ENCODE measurements at places on chromosomes 1 and 21. TPM values are rescaled to one million over a fixed set of nuclear protein-coding genes. Genes with fewer than 3 reads are reported as not detected.

PPM1J gene
- 0.59 TPM for total RNA-seq

CDK11A gene
- 23.8 TPM for total RNA-seq

IL19 gene
- total RNA-seq: not detected

LRRC7 gene
- total RNA-seq: 0.58 TPM

RBP7 gene
- total RNA-seq: not detected

EPHA10 gene
- not detected for total RNA-seq

TRAF3IP3 gene
- total RNA-seq: not detected

DNA sequence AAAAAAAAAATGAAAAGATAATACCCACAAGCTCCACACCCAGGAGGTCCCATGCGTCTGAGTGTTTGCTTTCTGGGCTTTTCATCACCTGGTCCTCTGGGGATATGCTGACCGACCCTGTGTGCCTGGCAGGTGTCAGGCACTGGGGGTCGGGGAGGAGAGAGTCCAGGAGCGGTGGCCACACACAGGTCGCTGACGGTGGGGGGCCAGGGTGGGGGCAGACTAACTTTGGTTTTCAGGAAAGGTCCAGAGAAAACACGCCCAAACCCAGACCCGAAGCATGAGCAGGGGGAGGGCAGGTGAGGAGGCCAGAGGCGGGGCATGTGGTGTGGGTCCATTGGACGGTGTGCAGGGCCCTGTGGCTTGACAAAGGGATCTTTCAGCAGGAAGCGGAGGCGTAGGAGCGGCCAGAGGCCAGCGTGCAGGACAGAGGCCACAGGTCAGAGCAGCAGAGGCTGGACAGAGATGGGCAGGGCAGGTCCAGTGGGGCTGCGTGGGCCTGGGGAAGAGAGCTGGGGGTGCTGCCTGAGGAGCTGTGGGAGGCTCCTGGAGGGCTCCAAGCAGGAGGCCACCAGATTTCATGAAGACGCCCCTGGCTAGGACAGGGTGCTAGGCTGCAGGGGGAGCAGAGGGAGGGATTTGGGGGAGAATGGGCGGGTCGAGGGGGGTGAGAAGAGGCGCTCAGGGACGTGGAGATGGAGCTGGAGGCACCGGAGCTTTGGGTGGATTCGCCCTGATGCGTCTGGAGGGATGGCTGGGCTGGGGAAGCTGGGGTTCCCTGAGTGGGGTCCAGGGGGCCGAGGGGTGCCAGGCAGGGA, 15.8 kb downstream of the RNF223 start:
- peak overlapping the region; percentile 70 for H3K4me3 ChIP-seq
- no peak for DNase-seq
- H3K4me1 ChIP-seq: peaks cover 17% of the 10 kb centered on the region
- no peak overlapping the region for H3K27ac ChIP-seq
- H3K27me3 ChIP-seq: peaks cover 2% of the 10 kb centered on the region

- H3K27ac ChIP-seq: no peak overlapping the region
- peaks cover 15% of the 10 kb centered on the region for H3K27me3 ChIP-seq
- DNase-seq: no peak
- H3K4me3 ChIP-seq: no peak overlapping the region
- H3K4me1 ChIP-seq: peaks cover 16% of the 10 kb centered on the region
- peaks cover 2% of the 10 kb centered on the region for H3K36me3 ChIP-seq
Observed at GRCh38 chr1:173195596-173196088, 11.5 kb downstream of the TNFSF4 start.

DNA sequence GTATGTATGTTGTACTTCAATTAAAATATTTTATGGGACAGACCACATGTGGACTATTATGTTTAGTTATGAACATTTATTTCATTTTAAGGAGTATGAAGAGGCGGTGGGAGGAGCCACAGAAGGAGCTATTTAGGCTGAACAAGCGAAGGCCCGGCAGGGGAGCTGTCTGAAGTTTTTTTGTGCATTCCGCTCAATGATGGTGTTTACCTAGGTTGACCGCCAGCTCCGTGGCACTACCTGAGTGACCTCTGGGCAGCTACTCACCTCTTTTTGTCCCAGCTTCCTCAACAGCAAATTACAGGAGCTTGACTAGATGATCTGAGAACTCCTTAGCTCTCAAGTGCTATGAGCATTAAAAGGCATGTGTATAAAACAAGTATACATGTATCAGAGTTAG, 32.7 kb upstream of the C1orf198 start:
- no peak for DNase-seq
- no peaks in the 10 kb centered on the region for H3K27me3 ChIP-seq
- peak overlapping the region; percentile 32 for H3K27ac ChIP-seq
- peaks cover 8% of the 10 kb centered on the region for H3K36me3 ChIP-seq
- no peak overlapping the region for H3K4me3 ChIP-seq
- H3K4me1 ChIP-seq: peaks cover 54% of the 10 kb centered on the region

DNA sequence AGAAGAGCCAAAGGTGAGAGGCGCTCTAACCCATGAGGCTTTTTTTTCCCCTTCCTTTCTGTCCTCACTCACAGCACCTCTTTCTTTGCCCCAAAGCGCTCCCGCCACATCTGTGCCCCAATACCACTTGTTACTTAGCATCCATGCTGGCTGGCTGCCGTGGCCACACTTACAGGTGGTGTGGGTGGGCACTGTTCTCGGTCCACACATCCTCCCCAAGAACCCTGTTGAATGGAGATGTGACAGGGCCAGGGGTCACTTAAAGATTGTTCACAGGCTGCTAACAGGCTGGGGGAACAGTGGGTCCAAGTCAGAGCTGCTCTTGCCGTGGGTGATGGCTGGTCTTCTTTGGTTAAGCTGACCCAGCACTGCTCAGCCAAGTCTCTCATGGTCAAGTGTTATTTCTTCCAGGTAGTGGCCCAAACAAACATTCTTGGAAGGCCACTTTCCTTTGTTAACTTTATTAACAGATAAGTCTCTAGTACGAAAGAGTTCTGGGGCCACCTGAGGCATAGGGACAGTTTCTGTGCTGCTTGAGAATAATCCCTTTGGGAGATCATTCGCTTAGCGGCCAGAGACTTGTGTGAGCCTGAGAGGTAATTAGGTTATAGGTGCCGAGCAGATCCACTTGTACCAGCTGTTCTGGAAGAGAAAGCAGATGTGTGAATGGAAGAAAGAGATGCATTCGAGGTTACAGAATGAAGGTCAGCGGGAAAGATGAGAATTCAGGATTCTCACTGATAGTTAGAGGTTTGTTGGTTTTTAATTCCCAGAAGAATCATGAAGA, 62.6 kb upstream of the IRF2BP2 start:
- DNase-seq: no peak
- H3K4me1 ChIP-seq: peaks cover 8% of the 10 kb centered on the region
- no peaks in the 10 kb centered on the region for H3K27me3 ChIP-seq
- H3K36me3 ChIP-seq: peaks cover 4% of the 10 kb centered on the region
- no peak overlapping the region for H3K27ac ChIP-seq

GRCh38 chr1:40987439-40988276, 8.2 kb downstream of the CTPS1 start:
- H3K27me3 ChIP-seq: no peaks in the 10 kb centered on the region
- H3K36me3 ChIP-seq: peaks cover 71% of the 10 kb centered on the region
- no peak overlapping the region for H3K4me3 ChIP-seq
- DNase-seq: no peak

DNA sequence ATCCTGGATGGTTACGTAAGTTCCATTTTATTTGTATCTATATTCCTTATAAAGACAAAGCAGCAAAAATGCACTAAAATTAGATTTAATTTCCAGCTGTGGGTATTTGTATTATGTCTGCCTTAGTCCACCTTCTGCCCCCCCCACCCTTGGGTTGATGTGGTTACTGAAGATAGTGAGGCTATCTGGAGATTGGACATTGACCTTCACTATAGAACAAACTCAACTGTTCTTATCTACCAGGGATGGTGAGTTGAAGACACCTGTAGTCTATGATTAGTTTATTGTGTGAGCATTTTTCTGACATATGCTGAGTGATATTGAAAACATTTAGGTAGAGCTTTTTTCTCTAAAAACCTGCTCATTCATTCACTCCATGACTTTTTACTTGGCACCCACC, 122.2 kb downstream of the NFIA start:
- no peaks in the 10 kb centered on the region for H3K27me3 ChIP-seq
- H3K27ac ChIP-seq: no peak overlapping the region
- no peak for DNase-seq
- H3K36me3 ChIP-seq: no peaks in the 10 kb centered on the region
- H3K4me1 ChIP-seq: peaks cover 17% of the 10 kb centered on the region

DNA sequence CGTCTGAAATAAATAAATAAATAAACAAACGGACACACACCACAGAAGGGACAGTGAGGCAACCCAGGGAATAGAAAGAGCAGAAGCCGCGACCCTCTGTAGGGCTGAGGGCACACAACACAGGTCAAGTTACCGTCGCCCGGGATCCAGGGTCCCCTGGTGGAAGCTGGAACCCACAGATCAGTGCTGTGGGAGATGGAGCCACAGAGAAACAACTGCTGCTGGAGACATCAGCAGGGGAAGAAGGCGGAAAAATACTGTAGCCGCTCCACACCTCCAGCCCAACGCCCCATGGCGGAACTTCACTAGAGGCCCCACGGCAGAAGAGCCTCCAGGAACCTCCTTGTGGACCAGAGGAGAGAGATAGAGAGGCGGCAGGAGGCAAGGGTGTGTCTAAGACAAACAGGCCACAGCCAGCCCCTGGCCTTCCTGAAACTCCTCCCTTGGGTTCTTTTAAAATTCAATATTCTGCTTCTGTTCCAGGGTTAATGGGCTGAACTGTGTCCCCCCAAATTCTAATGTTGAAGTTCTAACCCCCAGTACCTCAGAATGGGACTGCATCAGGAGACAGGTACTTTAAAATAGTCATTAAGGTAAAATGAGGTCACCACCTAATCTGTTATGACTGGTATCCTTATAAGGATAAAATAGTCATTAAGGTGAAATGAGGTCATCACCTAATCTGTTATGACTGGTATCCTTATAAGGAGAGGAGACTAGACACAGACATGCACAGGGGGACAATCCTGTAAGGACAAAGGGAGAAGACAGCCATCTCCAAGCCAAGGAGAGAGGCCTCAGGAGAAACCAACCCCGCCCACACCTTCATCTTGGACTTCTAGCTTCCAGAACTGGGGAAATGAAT, 7.7 kb upstream of the HLCS start:
- peaks cover 8% of the 10 kb centered on the region for H3K4me1 ChIP-seq
- no peak for DNase-seq
- no peak overlapping the region for H3K4me3 ChIP-seq

DNA sequence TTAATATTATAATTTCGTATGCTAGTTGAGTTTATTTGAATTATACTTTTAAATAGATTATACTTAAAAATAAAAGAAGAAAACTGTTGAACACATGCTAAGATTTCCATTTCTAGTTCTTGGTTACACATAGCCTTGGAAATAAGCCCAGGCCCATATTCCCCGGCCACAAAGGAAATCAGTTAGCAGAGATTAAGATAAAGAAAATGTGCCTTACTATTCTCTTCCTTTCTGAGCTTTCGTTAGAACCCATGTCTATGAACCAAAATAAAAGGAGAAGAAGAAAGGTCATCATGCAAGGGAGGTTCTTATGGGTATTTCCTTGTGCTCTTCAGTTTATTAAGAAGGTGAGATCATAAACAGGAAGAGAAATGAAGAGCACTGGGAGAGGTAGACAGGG, 32.3 kb upstream of the CRP start:
- H3K27me3 ChIP-seq: peaks cover 9% of the 10 kb centered on the region
- no peaks in the 10 kb centered on the region for H3K4me1 ChIP-seq
- H3K27ac ChIP-seq: no peak overlapping the region
- no peak overlapping the region for H3K4me3 ChIP-seq

GRCh38 chr1:15075817-15076216, 77.7 kb upstream of the TMEM51 start:
- no peak for DNase-seq
- H3K36me3 ChIP-seq: no peaks in the 10 kb centered on the region
- no peak overlapping the region for H3K4me3 ChIP-seq
- H3K27ac ChIP-seq: peak overlapping the region; percentile 32
- H3K4me1 ChIP-seq: no peaks in the 10 kb centered on the region
- H3K27me3 ChIP-seq: no peaks in the 10 kb centered on the region

DNA sequence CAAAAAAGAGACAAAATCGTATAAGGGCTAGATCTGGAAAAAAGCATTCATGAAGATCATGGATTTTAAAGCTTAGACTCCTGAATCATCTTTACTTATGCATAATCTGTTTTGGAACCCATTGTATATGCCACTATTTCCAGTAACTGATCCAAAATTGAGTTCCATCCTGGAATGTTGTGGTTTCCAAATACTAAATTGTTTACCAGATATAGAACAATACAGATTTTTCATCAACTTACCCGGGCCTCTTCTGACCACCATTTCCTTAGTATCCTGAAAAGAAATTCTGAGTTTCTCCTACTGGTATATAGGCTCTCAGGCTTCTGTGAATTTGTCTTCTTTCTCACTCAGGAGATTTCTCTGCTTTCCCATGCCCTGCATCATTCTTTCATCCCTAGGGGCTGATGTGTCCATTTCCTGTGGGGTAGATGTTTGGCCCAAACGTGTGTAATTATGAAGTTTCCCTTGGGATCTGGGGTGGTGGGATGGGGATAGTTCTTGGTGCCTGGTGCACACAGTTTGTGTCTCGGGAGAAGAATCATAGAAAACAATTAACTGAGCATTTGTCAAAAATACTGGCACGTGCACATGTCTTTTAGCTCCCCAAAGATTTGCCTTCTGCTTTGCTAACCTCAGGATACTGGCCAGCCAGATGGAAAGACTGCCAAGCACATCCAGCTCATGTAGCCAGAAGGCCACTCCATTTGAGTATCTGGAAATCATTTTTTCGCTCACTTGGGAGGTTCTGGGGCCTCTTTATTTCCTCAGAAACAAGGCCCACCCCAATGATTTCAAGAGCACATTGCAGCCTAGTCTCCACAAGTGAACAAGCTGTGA, 127.8 kb downstream of the NTMT2 start:
- H3K27ac ChIP-seq: no peak overlapping the region
- H3K36me3 ChIP-seq: no peaks in the 10 kb centered on the region
